SK-MEL-5 (cell line): ENCODE measurements at places on chromosomes 13 and 19. TPM values are rescaled to one million over a fixed set of nuclear protein-coding genes. Genes with fewer than 3 reads are reported as not detected.

- no peak for DNase-seq
These were observed 4.3 kb upstream of the JUNB start for GRCh38 chr19:12786952-12787351.

DNA sequence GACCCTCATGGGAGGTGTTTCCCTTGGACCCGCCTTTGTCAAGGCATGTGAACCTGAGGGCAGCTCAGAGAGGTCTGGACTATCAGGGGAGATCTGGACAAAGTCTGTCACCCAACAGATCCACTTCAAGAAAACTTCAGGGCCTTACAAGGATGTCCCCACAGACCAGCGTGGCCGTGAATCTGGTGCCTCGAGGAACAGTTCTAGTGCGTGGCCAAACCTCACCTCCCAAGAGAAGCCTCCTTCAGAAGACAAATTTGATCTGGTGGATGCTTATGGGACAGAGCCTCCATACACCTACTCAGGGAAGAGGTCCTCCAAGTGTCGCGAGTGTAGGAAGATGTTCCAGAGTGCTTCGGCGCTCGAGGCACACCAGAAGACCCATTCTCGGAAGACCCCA, 11.5 kb downstream of the ZSCAN22 start:
- DNase-seq, result no peak

The HIPK4 gene
- total RNA-seq, result 0.08 TPM in 1 of 2 replicates, not detected in the other

The SIAH3 gene
- 1.3 TPM in 2 replicates for total RNA-seq

The B3GNT3 gene
- total RNA-seq, result not detected in 2 replicates

DNA sequence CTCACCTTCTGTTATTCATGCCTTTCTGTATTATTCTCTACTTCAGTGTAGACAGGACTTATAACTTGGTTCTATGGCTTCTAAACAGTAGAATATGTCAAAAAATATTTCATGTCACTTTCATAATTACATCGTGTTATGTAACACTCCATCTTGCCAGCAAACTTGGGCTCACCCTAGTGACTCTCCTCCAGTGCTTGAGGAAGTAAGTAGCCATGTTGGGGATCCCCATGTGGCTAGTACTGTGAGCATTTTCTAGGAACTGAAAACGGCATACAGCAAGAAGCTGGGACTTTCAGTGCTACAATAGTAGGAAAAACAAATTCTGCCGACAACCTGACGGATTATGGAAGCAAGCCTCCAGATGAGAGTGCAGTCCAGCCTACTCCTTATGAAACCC, 495.6 kb downstream of the SLITRK6 start:
- DNase-seq, result no peak

The IGFL1 gene
- not detected in 2 replicates for total RNA-seq

GRCh38 chr19:29271341-29271740, 58.4 kb upstream of the UQCRFS1 start:
- DNase-seq, result no peak

The LILRA2 gene
- not detected in 2 replicates for total RNA-seq

The DOCK6 gene
- total RNA-seq, result 3.5 and 3.9 TPM in 2 replicates

- DNase-seq, result no peak
These were observed 66.7 kb downstream of the LHFPL6 start for GRCh38 chr13:39536274-39536673.

DNA sequence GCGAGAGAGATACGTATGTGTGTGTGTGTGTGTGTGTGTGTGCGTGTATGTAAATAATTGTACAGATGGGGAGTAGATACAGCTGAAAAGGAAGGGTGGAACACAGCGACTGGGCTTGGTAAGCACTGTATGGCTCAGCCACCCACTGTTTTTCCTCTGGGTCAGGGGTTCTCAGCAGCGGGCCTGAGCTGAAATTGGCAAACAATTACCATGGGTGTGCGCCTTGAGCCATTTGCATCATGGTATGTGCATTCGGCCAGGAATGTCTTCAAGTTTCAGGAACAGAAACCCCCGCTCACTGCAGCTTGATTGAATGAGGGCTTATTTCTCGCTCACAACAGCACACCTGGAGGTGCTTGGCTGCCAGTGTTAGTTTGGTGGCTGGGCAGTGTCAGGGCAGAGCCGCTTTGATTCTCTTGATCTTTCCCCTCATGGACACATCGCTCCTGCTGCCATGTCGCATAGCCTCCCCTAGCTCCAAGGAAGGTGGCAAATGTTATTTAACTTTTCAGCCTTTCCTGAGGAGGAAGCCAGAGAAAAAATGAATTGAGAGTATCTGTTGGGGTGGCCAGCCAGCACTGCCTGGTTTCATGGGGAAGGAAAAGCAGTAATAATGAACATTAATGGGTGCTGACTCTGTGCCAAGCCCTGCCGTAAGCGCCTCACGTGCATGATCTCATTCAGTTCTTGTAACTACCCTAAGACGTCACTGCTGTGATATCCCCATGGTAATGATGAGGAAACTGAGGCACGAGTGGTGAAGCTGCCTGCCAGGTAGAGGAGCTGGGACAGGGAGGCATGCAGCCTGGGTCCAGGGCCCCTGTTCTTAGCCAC, 126.9 kb downstream of the SIPA1L3 start:
- DNase-seq, result no peak

DNA sequence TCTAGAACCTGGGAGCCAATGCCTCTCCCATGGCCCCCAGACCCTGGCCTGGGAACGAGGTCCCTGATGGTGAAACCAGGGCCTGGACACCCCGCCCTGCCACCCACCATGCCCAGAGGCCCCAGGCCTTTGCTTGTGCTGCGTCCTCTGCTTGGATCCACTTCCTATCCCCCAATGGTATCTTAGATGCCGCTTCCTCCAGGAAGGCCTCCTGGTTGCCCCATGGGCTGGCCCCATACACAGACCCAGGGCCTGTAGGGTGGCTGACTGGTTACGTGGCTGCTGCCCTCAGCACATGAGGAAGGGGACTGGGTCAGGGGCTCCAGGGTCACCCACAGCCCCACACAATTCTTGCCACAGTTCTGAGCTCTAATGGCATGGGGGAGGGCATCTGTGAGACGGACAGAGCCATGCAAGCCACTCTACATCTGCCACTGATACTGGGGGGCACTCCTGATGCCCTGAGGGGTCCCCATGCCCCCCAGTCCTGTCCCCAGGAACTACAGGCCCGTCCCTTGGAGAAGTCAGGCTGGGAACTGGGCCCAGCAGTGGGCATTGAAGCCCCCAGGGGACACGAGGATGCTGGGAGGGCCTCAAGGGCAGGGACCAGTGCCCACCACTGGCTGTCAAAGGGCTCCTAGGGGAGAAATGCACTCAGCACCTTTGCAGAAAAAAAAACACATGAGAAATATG, 5.0 kb downstream of the RPL36 start:
- no peak for DNase-seq

DNA sequence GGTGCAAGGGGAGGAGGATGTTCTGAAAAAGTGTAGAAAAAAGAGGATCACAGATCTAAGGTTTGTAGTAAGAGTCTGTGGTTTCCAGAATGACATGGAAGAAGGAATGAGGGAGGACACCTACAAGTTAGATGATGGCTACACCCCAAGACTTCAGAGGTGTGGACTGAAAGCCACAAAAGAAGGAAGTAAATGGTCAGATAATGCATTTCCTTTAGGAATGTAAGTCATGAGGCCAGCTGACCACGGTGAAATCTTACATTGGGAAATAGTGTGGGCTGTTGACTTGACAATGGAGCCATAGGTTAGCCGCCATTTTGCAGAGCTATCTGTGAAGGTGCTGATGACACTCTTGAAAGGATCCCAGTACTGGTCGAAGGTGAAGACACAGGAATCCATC, 25.3 kb upstream of the FBXO27 start:
- no peak for DNase-seq

The RNF225 gene
- not detected in 2 replicates for total RNA-seq

The ZNF667 gene
- 2.5 and 4.1 TPM in 2 replicates for total RNA-seq

DNA sequence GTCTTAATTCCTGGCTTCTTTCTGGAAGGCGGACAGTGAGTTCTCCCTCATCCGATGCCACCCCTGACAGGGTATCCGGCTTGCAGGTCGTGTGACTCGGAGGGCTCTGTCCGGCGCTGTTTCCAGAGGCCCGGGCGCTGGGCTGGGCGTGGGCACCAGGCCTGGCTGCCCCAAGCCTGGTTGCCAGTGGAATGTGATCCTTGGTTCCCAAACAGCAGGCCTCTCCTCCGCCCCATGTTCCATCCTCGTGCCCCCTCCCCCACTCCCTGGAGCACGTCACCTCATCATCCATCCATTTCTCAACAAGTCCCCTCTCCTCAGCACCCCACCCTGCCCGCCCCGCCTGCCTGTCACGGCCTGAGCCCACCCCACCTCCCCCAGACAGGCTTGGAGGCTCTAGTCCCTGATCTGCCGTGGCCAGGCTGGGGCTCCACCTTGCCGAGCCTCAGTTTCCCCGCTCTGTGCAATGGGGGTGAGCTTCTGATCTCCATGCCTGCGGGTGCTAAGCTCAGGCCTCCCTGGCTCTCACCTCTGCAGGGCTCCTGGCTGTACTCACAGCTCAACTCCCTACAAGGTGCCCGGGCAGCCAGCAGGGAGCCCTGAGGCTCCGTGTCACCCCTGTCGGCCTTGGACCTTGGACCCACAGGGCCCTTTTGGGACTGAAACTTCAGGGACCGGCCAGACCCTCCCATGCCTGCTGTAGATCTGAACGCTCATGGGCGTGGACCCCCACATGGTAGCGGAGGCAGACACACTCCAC, 2.3 kb downstream of the TBXA2R start:
- DNase-seq, result no peak

DNA sequence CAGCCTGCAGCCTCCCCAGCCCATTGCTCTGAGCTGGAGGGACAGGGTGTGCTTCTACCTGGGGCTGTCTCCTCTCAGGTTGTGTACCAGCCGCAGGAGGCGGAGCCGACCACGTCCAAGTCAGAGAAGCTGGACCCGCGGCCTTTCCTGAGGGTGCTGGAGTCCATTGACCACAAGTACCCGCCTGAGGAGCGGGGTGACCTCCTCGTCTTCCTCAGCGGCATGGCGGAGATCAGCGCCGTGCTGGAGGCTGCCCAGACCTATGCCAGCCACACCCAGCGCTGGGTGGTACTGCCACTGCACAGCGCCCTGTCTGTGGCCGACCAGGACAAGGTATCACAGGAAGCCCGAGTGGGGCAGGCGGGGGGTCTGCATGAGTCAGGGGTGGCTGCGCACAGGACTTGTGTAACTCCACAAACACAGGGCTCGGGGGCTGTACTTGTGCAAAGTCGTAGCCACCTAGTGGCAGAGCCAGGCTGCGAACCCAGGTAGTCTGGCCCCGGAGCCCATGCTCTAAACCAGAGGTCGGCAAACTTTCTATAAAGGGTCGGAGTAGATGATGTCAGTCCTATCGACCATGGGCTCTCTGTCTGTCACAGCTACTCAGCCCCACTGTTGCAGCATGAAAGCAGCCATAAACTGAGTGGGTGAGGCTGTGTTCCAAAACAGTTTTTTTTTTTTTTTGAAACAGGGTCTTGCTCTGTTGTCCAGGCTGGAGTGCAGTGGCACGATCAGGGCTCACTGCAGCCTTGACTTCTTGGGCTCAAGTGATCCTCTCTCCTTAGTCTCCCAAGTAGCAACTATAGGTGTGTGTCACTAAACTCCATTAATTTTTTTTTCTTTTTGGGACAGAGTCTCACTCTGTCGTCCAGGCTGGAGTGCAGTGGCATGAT, 8.9 kb downstream of the DHX34 start:
- DNase-seq, result no peak

DNA sequence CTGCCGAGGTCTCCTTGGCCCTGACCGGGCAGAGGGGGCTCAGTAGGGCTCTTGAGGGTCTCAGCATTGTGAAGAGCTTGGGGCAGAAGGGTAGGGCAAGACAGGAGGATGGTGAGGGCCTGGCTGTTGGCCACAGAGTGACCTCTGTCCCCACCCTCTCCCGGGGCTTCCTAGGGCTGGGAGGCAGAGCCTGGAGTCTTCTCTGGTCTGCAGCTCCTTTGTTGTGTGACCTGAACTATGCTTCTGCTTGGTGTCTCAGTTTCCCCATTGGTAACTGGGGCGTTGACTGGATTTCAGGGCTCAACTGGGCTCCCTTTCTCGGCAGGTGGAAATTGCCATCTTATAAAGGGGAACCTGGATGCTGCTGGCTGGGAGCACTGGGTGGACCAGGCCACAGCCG, 30.1 kb upstream of the PEPD start:
- no peak for DNase-seq

- peak; percentile 38 for DNase-seq
These were observed 63.6 kb upstream of the NFIC start for GRCh38 chr19:3302755-3303154.

DNA sequence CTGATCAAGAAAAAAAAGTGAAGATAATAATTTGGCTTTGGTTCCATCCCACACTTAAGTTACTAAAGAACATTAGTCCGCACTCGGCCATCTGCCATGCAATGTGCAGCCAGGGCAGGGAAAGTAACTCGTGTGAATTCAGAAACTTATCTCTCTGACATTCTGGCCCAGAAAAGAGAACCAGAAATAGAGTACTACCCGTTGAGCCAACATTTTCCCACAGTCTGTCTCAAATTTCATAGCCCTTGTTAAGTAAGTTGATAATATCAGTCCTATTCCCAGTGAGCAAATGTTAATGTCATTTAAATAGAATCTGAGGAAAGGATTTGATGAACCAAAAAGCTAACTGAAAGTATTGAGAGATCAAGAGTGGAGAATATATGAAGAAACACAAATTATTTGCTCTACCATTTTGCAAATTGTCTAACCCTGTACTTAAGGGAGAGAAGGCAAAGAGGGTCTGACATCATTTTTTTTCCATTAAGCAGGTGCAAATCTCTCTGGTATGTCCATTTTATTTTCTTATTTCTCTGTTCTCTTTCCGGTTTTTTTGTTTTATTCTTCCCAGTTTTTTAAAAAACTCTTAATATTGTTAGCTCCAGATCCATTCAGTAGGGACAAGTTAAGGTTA, 156.3 kb downstream of the NDFIP2 start:
- DNase-seq, result no peak

DNA sequence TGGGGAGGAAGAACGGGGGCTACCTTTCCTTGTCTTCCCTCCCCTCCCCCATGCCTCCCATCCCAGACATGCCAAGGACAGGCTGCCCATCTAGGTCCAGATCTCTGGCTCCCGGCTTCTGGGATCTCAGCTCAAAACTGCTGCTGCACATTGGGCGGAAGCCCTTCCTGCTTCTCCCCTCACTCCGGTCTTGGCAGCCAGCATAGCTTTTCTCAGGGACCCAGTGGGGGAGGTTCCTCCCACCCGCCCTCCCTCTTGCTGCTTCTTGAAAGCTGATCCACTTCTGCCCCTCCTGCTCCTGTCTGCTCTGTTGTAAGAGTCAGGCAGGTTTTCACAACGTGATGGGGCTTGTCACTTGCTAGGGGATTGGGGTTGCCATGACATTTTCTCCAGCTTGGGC, 21.7 kb upstream of the RNF17 start:
- DNase-seq, result no peak

DNA sequence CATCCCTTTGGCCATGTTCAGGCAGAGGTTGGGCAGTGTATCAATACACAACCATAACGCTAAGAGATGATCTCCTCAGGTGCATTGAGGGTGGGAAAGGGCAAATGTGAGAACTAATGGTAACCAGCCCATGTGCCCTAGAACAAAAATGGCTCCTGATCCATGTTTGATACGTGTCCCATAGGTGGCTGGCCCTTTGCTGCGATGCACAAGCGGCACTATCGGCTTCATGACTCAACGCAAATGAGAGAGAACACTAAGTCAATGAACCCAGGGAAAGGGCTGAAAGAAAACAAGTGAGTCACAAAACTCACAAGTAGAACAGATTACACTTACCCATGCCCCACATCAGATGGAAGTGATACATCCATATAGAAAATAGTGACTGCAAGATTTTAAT, 201.7 kb downstream of the ABCC4 start:
- DNase-seq, result no peak

The CD33 gene
- total RNA-seq, result 0.19 and 0.63 TPM in 2 replicates

The ZNF420 gene
- 8.1 and 8.2 TPM in 2 replicates for total RNA-seq

- no peak for DNase-seq
These were observed 595 bp upstream of the GPR183 start for GRCh38 chr13:99307648-99308339.

- DNase-seq, result no peak
These were observed 54.9 kb upstream of the SLITRK6 start for GRCh38 chr13:85853901-85854663.

The ZNF486 gene
- 0.11 and 0.27 TPM in 2 replicates for total RNA-seq
